Left ventricle myocardium inferior (tissue), 1 donor: ENCODE measurements at places on chromosomes 3 and 15. TPM values are rescaled to one million over a fixed set of nuclear protein-coding genes. Genes with fewer than 3 reads are reported as not detected.

Gene SAMD7
- total RNA-seq = not detected

- H3K4me3 ChIP-seq = no peak overlapping the region
- peaks cover 20% of the 10 kb centered on the region for H3K4me1 ChIP-seq
- no peak for DNase-seq
- no peak overlapping the region for H3K27ac ChIP-seq
- H3K36me3 ChIP-seq = no peaks in the 10 kb centered on the region
These were observed 321.2 kb upstream of the AZI2 start for GRCh38 chr3:28669870-28670269.

DNA sequence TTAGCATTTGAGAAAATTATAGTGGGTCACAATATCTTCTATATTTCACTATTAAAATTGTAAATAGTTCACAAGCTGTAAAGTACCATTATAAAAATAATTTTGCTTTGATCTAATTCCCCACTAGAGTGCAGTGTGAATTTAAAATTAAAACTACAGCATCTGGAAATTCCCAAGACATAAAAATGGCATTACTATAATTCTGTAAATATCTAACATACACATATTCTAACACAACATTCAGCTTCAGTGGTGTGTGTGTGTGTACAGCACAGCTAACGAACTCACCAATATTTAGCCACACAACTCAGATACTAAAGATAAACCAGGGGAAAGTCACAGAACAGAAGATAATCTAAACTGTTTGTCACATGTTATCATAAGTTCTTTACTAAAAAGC is 424.9 kb upstream of the ZNF385D start:
- no peak overlapping the region for H3K27ac ChIP-seq
- H3K27me3 ChIP-seq = no peaks in the 10 kb centered on the region
- no peaks in the 10 kb centered on the region for H3K4me1 ChIP-seq

Gene HDGFL3
- 38.0 TPM for total RNA-seq

- no peaks in the 10 kb centered on the region for H3K36me3 ChIP-seq
- H3K27me3 ChIP-seq = no peaks in the 10 kb centered on the region
- H3K27ac ChIP-seq = no peak overlapping the region
- no peaks in the 10 kb centered on the region for H3K4me1 ChIP-seq
- DNase-seq = no peak
These were observed 291.7 kb upstream of the SATB1 start for GRCh38 chr3:18716821-18717220.

DNA sequence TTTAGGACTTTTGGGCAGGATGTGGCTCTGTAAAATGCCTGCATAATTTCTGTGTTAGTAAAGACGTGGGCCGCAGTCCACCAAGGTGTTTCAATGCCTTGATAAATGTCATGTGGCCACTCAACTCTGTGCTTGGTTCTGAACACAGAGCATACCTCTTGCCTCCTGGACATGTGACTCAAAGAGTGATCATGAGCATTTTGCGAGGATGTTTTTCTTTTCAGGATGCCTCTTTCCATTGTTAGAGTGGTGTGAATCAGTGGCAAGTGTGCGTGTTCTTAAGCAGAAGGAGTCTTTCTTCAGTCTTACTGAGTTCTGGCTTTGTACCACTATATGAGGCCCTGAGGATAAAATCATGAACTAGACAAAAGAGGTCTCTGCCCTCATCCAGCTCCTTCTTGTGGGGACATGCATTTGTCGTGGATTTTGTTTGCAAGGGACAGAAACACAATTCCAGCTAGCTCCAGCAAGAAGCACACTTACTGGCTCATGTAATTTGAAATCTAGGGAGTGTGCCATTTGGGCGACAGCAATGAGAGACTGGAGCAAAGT is 363.4 kb downstream of the LRTM1 start:
- H3K27me3 ChIP-seq = no peaks in the 10 kb centered on the region
- H3K4me3 ChIP-seq = no peak overlapping the region
- DNase-seq = no peak
- H3K4me1 ChIP-seq = no peaks in the 10 kb centered on the region
- H3K27ac ChIP-seq = no peak overlapping the region

Gene CHDH
- 3.7 TPM for total RNA-seq

DNA sequence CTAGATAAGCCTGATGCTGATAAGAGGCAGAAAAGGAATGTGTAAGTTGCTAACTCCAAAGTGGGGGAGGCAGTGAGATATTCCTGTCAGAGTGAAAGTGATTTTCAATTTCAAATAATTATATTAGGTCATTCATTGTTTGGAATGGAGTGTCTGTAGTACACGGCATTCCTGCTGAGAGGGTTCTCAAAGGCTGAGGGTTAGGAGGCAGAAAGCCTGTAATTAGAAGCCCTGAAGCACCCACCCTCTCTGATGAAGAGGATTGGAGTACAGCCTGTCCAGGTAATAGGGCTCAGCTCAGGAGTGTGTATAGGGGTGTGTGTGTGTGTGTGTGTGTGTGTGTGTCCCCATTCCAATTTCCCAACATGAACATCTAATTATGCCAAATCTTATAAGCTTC is 486.8 kb downstream of the MAGI1 start:
- no peak for DNase-seq
- H3K4me3 ChIP-seq = no peak overlapping the region
- H3K27me3 ChIP-seq = no peaks in the 10 kb centered on the region
- peak overlapping the region; percentile 56 for H3K27ac ChIP-seq

DNA sequence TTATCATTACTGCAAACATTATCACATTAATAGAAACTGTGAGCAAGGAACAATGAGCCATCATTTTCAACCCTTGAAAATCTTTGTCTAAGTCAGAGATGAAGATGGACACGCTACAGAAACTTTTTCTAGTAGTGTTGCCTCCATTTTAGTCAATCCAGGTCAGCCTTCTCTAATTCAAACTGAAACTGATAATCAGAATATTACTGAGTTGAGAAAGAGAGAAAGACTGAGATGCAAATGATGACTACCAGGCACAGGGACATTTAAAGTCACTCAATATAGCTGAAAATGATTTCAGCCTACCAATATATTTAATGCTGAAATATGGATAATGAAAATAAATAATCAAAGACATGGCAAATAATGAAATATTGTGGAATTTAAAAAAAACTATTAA is 261.4 kb downstream of the GBE1 start:
- peaks cover 5% of the 10 kb centered on the region for H3K36me3 ChIP-seq
- H3K27me3 ChIP-seq = no peaks in the 10 kb centered on the region
- H3K4me1 ChIP-seq = peaks cover 10% of the 10 kb centered on the region
- DNase-seq = no peak

- no peak for DNase-seq
- H3K4me1 ChIP-seq = peaks cover 29% of the 10 kb centered on the region
- H3K27me3 ChIP-seq = peaks cover 24% of the 10 kb centered on the region
- H3K27ac ChIP-seq = no peak overlapping the region
- no peak overlapping the region for H3K4me3 ChIP-seq
These were observed 12.6 kb upstream of the IGDCC3 start for GRCh38 chr15:65390447-65390846.

GRCh38 chr3:24810881-24811280 is 316.2 kb upstream of the THRB start:
- H3K36me3 ChIP-seq = no peaks in the 10 kb centered on the region
- H3K4me3 ChIP-seq = no peak overlapping the region
- H3K4me1 ChIP-seq = no peaks in the 10 kb centered on the region
- no peaks in the 10 kb centered on the region for H3K27me3 ChIP-seq
- no peak overlapping the region for H3K27ac ChIP-seq
- DNase-seq = no peak

Gene IL17RB
- 0.47 TPM for total RNA-seq

DNA sequence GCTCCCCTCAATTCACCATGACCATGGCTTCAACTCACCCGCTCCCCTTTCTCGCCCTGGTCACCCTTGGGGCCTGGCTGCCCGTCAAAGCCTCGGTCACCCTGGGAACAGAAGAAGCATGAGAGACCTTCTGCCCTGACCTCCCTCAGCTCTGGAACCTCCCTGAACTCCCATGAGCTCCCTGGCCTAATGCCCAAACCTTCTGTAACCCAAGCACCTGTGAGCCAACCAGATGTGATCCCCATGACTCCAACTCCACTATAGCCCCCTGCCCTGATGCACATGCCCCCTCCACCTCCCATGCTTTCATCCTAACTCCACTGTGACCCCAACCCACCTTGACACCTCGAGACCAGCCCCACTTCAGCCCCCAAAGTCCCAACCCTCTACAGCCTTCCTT is 3.5 kb upstream of the UCN2 start:
- H3K36me3 ChIP-seq = no peaks in the 10 kb centered on the region
- no peaks in the 10 kb centered on the region for H3K4me1 ChIP-seq
- H3K4me3 ChIP-seq = no peak overlapping the region
- H3K27me3 ChIP-seq = no peaks in the 10 kb centered on the region

GRCh38 chr3:159913712-159914414 is 74.8 kb upstream of the IL12A start:
- H3K4me1 ChIP-seq = peaks cover 17% of the 10 kb centered on the region
- H3K27ac ChIP-seq = no peak overlapping the region
- no peak for DNase-seq
- H3K27me3 ChIP-seq = no peaks in the 10 kb centered on the region
- no peak overlapping the region for H3K4me3 ChIP-seq
